ENCODE measurements at places on chromosomes 6 and 20.

DNA sequence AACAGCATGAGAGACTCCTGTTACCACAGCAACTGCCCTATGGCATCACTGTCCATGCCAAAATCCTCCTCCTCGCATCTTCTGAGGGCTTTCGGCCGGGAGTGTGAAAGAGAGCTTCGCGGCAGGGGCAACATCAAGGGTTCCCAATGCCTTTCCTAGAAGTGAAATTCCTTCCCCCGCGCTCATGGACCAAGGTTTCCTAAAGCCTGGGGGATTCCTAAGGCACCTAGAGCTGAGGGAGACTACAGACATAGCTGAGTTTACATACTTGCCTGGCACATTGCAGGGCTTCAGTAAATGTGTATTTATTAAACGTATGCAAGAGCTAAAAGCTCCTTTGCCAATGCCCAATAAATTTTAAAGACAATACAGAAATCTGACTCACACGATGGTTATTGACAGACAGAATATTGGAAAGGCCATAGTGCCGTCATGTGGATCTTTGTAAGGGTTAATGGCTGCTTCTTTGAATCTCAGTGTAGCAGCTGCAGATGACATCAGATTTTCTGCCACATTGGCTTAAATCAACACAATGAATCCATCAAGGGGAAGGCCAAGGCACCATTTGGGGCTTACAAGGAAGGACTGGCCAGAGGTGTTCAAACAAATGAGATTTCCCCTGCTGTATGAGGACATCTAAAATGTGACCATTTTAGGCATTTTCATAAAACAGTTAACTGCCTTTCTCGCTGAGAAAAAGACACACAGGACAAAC, 281.2 kb upstream of the JARID2 start:
- DNase-seq, result no peak

DNA sequence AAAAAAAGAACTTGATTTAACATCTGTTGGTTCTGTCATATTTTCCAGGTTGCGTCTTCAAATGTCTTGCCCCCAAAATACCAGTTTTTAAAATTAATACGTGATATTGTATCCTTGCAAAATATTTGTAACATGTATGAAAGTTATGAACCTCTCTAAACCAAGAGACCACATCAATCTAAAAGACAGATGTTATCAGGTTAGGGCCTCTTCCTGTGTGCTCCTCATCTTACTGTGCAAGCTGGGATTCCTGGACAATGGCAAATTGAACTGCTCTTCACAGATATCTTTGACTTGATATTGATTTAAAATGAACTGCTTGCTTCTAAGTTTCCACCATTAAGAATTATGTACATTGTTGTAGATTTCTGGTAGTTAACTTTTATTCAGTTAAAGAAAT, 9.6 kb downstream of the TMEM239 start:
- DNase-seq, result no peak

DNA sequence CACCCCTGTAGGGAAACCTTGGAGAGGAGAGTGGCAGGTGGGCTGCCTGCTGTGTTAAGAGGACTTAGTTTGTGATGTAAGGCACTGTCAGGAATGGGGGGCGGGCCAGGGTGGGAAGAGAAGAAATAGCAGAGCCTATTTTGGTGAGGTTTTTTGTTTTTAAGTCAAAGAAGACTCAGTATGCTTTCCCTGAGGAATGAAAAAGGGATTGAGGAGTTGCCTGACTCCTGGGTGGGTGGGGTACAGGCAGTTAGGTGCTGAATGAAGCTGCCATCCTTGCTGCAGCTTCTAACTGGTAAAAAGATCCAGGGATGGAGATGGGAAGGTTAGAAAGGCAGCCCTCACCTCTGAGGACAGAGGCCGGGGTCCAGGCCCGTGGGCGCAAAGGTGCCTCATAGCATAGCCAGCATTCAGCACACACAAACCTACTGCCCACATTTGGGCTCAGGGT, 37.9 kb downstream of the PLCG1 start:
- no peak for DNase-seq

GRCh38 chr6:84836366-84836765, 72.0 kb upstream of the TBX18 start:
- DNase-seq, result no peak

GRCh38 chr6:7473805-7474719, 67.4 kb upstream of the DSP start:
- no peak for DNase-seq

DNA sequence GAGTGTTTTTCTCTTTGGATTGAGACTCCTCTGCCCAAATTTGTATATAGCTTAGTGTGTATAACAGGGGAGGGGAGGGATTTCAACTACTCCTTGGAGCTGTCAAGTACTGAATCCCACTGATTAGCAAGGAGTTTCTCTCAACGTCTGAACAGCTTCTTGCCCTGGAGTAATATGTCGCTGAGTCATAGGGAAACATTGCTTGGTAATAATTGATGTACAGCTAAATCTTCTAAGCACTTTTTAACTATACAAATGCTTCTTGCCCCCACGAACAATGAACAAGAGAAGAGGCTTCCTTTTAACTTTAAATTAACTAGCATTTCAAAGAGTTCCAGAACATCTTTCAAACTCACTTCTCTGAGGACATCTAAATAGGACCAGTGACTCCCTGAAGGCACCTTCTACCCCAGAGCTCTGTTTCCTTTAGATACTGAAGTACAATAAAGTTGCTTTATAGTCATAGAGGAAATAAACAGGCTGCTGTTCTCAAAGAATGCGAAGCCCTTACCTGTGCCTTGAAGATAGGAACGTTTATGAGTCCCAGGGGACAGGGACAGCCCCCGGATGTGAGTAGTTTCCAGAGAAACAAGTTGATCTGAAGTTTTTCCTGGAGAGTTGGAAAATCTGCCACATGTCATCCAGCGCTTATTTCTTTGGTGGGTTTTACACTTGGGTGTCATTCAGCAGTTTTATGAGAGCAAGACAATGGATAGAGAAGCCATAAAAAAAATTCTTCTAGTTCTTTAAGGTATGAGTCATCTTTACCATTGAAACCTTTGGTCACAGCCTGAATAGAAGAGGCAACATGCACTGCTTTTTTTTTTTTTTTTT, 462.5 kb upstream of the BTBD3 start:
- DNase-seq, result peak; percentile 73

- peak; percentile 90 for DNase-seq
These were observed 719.4 kb downstream of the EPM2A start for GRCh38 chr6:145015739-145016558.

GRCh38 chr6:33857932-33858475, 54.2 kb upstream of the MLN start:
- peak; percentile 9 for DNase-seq

DNA sequence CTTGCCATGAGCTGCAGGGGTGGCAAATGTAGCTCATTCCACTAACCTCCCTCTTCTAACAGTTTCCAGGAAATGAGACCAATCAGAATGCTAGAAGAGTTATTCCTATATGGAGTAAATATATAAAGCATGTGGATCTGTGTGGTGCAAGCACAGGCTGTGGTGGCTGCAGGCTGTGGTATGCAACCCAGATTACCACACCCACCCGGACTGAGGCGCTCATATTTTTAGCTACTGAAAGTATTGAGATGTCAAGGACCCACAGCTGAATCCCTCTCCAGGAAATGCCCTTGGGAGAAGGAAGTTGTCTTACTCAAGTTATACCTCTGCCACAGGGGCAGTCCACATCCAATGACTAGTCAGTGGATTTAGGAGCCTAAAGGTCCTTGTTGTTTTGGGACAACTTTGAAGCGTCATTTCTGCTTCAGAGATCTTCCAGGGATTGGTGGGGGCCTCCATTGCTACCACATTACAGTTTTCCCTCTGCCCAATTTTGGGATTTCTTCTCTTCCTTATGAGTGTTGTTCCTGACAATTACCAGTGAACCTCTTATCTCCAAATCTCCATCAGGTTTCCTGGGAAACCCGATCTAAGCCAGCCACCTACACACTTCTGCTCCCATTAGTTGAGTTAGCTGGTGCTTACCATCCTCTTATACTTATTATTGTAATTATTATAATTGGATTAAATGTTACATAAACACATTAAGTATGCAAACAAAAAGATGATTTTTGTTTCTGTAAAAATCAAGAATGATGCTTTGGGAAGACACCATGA, 12.1 kb upstream of the REPS1 start:
- no peak for DNase-seq

DNA sequence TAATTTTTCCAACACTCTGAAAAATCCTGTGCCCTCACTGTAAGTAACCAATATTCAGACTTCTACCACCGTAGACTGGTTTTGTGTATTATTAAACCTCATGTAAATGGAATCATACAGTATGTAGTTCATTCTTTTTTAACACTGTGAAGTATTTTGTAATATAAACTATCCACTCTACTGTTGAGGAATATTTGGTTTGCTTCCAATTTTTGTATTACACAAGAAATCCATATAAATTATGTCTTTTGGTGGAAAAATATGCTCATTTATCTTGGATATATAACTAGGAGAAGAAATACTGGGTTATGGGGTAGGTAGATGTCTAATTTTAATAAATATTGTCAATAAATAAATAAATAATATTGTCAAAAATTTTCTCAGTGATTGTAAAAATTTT, 116.8 kb downstream of the CHD6 start:
- DNase-seq, result no peak

Data from HS-27A (cell line).